OCI-LY7 (cell line): ENCODE measurements at places on chromosomes 4 and X.

DNA sequence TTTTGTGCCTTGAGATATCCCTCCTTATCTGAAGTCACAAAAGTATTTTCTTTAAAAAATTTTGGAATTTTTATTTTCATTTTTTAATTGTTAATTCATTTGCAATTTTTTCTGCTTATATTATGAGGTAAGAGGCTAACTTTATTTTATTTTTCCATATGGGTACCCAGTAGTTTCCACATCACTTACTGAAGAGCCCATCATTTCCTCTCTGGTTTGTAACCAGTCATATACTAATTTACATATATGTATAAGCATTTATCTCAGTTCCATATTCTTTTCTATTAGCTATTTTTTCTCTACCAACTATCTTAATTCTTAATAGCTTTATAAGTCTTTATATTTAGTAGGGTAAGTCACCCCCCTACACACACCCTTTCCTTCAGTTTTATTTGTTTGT, 27.0 kb downstream of the MGARP start:
- no peak for DNase-seq

- DNase-seq: no peak
Measured at GRCh38 chrX:32126997-32127396, 1055.2 kb upstream of the FTHL17 start.

DNA sequence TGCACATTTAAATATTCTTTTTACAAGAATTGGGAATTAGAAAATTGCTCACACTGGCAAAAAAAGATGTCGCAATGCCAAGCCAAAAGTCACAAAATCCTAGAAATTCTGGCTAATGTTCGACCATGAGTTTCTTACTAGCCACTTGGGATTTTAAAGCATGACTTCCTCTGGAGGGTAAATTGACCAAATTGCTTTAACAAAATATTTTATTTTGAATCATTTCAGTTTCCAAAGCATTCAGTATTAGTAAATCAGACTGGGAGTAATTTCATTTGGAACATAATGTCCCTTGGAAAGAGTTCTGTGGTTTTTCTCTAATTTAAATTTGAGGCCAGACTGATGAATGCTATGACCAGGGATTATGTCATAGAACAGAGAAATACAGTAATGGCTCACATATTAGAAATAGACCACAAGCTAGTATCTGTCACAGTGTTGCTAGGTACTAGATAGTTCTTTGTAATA, 7.6 kb upstream of the CXCL5 start:
- DNase-seq: no peak

DNA sequence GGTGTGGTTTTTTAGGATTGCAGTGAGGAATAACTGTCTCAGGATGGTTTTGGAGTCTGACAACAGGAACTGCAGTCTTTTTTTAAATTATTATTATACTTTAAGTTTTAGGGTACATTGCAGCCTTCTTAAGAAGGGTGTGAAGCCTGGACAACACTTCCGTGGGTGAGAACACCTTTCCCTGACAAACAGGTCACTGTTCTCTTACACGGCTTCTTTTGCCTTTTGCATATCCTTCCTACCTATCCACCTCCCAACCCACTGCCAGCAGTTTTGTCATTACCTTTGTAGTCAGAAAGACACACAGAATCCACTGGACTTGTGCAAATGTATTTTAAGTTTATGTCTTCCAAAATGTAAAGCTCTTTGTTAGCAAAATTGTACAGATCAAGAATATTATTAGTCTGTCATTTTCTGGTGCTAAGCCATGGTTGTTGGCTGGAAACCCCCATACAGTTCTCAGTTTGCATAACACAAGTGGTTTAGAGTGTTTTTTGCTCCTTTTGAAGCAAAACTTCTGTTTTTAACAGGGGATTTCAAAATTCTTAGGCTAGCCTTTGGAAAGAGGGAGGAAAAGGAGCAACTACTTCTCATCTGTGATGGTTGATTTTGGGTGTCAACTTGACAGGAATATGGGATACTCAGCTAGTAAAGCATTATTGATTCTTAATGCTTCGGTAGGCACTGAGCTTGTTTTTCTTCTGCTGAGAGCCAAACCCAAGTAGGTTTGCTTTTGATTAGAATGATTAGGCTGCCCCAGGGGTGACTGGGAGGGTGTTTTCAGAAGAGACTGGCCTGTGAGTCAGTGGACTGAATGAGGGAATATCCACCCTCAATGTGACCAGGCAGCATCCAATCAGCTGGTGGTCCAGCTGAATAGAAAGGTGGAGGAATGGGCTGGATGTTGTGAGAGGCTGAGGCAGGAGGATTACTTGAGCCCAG, 29.4 kb upstream of the KLHL2 start:
- no peak for DNase-seq

- no peak for DNase-seq
Measured at GRCh38 chr4:129218360-129218759, 122.4 kb downstream of the C4orf33 start.

DNA sequence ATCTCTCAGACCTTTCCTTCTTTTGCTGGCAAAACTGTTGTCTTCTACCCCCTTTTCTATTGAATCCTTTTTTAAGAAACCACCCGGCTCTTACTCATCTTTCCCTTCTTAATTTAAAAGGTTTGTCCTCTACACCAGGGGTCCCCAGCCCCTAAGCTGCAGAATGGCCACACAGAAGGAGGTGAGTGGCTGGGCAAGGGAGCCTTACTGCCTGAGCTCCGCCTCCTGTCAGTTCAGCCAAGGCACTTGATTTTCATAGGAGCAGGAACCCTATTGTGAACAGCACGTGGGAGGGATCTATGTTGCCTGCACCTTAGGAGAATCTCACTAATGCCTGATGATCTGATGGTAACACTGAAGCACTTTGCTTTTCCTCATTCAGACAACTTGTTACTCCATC, 726.3 kb upstream of the INTU start:
- DNase-seq: no peak

DNA sequence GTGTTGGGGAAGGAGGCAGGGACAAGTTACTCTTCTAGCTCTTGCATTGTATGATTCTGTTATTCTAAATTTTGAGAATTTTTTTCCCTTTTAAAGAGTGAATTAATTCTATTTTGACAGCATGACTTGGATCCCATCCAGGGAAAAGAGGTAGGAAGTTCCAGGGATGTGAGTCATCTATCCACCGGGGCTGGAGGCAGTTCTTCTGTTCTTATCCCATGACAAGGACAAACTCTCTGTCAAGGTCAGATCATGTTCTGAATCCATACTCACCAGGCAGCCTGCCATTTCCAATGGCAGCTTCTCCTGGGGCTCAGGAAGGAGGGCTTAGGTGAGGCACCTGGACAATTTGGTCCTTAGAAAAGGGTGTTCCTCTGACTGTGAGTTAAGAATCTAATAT, 132.0 kb upstream of the MED14 start:
- no peak for DNase-seq

DNA sequence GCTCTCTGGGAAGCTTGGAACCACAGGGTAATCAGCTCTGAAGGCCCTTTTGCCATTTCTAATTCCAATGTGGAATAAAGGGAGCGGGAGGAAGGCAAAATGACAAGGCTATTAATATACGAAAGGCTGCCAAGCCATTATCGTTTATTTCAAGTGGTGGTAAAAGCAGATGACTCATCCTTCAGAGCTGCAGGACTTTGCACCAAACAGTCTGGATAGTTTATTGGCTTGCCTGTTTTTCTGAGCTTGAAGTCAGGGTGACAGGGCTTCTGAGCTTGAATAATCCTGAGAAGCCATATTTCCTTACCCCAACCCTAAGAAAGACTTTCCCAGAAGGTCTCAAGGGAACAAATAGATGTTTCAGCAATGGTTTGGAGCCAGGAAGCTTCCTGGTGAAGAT, 7.7 kb upstream of the GABRE start:
- DNase-seq: no peak

DNA sequence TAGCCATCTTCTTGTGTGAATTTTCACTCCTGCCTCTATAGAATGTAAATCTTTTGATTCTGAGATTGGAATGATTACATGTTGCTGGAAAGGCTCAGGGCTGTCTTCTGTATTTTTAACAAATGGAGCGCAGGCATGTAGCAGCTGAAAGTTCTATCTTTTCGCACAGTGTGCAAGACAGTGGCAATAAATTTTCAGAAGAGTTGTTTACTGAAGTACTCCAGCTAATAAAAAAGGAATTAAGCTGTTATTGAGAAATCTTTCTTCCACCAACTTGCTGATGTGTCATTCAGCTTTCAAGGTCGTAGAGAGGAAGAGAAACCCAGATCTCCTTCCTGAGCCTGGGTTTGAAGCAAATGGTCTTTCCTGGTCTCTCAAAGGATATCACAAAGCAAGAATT, 122.0 kb upstream of the PUDP start:
- no peak for DNase-seq

DNA sequence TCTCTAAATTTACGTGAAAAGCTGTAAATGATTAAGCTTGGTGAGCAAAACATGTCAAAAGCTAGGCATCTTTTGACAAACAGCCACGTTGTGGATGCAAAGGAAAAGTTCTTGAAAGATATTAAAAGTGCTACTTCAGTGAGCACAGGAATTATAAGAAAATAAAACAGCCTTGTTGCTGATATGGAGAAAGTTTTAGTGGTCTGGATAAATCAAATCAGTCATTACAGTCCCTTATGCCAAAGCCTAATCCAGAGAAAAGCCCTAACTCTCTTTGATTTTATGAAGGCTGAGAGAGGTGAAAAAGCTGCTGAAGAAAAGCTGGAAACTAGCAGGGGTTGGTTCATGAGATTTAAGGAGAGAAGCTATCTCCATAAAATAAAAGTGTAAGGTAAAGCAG, 487.2 kb downstream of the CCSER1 start:
- DNase-seq: no peak
